ENCODE measurements at places on chromosomes 1 and 21.

DNA sequence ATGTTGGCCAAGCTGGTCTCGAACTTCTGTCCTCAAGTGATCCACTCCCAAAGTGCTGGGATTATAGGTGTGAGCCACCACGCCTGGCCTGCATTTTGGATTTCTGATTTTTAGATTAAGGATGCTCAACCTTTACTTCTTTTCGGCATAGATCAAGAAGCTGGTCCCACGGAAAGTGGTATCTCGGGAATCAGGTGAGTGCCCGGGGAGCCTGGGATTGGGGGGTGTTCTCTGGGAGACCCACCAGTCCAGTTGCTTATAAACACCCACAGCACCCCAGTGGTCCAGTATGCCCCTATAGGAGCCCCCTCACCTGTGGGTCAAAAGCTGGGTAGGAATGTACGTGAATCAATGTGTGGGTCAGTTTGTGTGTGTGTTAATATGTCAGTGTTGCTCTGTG, 3.2 kb downstream of the SH3D21 start:
- no peak for DNase-seq

GRCh38 chr21:31191553-31191952, 152.5 kb downstream of the TIAM1 start:
- no peak for DNase-seq

DNA sequence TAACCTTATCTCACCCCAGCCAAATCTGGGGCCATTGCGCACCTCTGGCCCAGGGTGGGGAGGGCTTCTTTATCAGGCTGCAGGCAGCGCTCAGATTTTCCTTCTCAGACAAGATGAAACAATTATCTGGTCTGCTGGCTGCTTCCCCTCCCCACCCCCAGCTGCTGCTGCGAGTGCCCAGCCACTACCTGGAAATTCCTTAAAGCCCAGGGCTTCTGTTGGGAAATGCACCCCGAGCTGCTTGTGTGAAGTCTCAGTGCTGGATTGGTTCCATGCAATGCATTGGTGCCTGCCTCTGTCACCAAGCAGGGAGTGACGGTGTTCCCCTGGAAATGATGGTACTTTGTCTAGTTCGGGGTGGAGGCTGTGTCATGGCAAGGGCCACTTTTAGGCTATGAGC, 18.5 kb upstream of the ACTL8 start:
- DNase-seq, result no peak

- no peak for DNase-seq
These were observed 54.6 kb downstream of the CASQ2 start for GRCh38 chr1:115713906-115714305.

DNA sequence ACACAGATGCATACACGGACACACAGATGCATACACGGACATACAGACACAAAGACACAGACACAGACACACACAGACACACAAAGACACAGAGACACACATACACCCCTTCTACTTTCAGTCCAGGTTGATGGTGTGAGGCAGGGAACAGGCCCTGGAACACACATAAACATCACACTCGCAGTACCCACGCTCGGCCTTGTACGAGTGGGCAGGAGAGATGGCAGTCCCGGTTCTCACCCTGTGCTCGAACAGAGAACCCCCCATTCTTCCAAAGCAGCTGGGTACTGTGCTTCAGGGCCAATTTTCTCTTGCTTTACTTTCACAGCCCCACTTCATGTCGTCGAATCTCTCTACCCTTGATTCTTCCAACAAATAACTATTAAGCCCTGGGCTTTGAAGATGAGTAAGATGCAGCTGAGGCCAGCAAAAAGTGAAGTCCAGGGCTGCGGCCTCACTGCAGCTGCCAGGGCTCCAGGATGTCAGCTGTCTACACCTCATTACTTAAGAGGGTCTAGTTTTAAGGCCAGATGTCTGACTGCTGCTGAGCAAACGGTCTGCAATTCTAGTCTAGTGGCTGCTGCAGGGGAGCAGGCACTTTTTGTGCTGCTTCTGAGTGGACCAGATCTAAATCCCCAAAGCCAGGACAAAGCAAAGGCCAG, 90.1 kb downstream of the PGBD5 start:
- DNase-seq, result no peak

- DNase-seq, result no peak
These were observed 3.3 kb upstream of the FMOD start for GRCh38 chr1:203354246-203354645.

GRCh38 chr1:224448453-224449017, 13.9 kb upstream of the WDR26 start:
- no peak for DNase-seq

DNA sequence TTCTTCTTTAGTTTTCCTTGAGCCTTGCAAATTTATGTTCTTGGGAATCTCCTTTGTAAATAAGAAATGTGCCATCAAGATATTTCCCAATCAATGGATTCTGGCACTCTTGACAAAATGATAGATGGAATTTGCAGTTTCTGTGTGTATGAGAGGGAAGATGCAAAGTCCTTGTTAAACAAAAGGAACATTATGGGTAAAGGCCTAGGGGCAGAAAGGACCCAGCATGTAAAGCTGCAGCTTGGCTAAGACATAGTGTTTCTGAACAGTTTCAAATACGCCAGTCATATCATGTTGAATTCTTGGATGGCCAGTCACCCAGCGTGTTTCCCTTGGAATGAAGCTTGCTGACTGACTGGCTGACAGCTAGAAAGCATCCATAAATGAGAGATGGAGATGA, 210.8 kb downstream of the NFIA start:
- no peak for DNase-seq

DNA sequence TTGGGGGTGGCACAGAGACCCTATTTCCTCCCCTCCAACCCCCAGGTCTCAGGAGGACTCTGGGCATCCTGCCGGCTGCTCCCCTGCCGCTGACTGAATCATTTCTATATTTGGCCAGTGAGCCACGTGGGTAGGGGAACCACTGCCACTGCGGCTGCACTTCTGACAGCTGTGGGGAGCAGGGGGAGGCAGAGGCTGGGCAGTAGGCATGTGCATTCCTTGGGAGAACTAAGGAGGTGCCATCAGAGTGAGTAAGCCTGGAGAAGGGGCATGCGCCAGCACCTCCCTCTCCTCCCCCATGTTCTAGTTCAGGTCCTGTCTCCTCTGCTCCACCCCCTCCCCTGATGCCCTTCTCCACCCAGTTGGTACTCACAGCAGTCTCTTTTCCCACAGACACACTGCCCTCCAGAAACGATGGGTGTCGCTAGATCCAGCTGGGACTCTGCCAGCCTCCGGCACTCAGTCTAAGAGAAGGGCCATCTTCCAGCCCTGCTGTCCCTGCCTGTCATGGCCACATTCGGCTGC, 12.0 kb downstream of the PPFIA4 start:
- peak; percentile 30 for DNase-seq

GRCh38 chr1:199009447-199009846, 370.6 kb downstream of the PTPRC start:
- no peak for DNase-seq

DNA sequence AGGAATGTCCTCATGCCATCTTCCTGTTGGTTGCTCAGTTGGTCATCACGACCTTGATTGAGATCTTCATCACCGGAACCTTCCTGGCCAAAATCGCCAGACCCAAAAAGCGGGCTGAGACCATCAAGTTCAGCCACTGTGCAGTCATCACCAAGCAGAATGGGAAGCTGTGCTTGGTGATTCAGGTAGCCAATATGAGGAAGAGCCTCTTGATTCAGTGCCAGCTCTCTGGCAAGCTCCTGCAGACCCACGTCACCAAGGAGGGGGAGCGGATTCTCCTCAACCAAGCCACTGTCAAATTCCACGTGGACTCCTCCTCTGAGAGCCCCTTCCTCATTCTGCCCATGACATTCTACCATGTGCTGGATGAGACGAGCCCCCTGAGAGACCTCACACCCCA, 42.9 kb downstream of the KCNJ15 start:
- no peak for DNase-seq

GRCh38 chr21:15774590-15774989, 44.8 kb downstream of the USP25 start:
- no peak for DNase-seq

GRCh38 chr1:76287917-76288316, 213.4 kb downstream of the ST6GALNAC3 start:
- DNase-seq, result no peak

DNA sequence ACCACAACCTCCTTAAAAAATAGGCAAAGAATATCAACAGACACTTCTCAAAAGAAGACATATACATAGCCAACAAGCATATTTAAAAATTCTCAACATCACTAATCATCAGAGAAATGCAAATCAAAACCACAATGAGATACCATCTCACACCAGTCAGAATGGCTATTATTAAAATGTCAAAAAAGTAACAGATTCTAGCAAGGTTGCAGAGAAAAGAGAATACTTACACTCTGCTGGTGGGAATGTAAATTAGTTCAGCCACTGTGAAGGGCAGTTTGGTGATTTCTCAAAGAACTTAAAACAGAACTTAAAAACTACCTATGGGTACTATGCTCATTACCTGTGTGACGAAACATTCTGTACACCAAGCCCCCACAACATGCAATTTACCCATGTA, 20.7 kb downstream of the CD1B start:
- no peak for DNase-seq

- DNase-seq, result peak; percentile 88
These were observed 7.2 kb upstream of the SEMA4A start for GRCh38 chr1:156146020-156146768.

GRCh38 chr1:209116705-209117104, 466.8 kb upstream of the CAMK1G start:
- no peak for DNase-seq

DNA sequence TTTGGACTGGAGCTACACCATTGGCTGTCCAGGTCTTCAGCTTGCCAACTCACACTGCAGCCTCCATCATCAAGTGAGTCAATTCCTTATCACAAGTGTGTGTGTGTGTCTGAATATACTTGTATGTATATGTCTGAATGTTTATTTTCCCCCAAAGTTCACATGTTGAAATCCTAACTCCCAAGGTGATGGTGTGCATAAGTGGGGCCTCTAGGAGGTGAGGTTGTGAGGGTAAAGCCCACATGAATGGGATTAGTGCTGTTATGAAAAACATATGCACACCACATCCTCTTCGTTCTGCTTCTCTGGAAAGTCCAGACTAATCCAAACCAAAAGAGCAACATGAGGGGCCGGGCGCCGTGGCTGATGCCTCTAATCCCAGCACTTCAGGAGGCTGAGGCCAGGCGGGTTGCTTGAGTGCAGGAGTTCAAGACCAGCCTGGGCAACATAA, 48.7 kb upstream of the LBR start:
- no peak for DNase-seq

DNA sequence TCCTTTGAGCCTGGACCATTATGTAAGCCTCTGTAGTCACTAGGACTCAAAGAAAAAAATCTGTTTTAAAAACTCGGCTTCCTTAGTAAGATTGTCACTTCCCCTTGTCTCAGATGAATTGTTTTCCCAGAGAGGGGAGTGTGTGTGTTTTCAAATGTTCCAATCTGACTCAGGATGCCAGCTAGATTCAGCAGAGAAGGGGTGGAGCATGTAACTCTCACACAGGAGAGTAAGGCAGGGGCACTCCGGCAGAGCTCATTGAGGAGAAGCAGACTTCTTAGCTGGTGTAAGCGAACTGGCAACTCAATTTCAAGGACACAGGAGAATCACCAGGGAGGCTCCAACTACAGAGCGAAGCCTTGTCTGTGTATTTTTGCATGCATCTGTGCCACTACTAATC, 623.2 kb downstream of the LMO4 start:
- DNase-seq, result no peak

GRCh38 chr1:202306535-202307345, 35.0 kb downstream of the UBE2T start:
- DNase-seq, result no peak

GRCh38 chr1:226575739-226576378, 27.3 kb downstream of the STUM start:
- no peak for DNase-seq

GRCh38 chr1:97767381-97767780, 153.5 kb downstream of the DPYD start:
- no peak for DNase-seq

DNA sequence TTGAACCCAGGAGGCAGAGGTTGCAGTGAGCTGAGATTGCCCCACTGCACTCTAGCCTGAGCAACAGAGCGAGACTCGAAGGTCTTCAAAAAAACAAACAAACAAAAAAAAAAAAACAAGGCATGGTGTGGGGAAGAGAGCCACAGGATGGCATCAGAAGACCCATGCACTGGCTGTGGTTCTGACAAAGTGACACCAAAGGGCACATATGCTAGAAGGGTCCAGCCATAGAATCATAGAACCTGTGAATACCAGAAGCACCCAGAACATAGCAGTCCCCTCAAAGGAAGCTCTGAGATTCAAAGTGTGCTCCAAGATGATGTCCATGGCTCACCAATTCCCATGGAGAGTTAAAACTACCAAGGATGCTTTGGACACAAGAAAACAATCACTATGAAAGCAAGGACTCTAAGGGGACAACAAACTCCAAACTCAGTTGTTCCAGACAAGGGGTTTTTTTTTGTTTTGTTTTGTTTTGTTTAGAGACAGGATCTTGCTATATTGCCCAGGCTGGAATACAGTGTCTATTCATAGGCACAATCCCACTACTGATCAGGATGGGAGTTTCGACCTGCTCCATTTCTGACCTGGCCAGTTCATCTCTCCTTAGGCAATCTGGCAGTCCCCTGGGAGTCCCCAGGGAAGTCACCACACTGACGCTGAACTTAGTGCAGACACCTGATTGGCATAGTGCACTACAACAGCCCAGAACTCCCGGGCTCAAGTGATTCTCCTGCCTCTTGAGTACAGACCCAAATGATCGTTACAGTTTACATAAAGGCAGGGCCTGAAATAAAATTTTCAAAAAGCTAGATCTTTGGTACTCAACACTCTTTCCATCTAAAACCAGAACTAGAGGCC, 56.4 kb downstream of the TGFBR3 start:
- no peak for DNase-seq

- no peak for DNase-seq
These were observed 3.4 kb upstream of the EXO1 start for GRCh38 chr1:241844593-241844992.

DNA sequence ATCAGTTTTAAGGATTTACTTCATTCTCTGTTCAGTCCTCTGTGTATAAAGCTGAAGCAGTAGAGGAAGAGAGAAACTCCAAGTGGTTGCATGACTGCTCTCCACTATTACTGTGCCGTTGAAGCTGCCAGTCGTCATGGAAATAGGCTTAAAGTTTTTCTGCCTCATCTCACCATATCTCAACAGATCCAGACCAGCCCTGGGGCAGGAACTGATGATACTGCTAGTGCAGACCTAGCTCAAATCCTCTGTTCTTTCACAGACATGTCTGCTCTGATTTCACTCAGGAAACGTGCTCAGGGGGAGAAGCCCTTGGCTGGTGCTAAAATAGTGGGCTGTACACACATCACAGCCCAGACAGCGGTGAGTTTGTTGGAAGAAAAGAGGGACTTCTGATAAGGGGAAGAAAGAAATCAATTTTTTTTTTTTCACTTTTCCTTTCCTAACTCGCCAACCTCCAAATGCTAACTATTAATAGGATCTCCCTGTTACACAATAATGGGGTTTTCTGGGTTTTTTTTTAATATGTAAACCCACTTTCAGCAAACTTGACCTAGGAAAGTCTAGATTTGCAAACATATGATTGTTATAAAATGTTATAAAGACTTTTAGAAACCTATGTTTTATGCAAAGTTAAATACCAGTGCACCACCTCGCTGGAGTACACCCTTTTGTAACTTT, 22.2 kb upstream of the STRIP1 start:
- no peak for DNase-seq

Measured in DMS 273 treated with DMSO at 0.1 percent for 48 hours (cell line).